Activated CD8-positive, alpha-beta memory T cell treated with anti-CD3 and anti-CD28 coated beads for 1 hour (primary cell): ENCODE measurements at places on chromosomes 3 and 15.

DNA sequence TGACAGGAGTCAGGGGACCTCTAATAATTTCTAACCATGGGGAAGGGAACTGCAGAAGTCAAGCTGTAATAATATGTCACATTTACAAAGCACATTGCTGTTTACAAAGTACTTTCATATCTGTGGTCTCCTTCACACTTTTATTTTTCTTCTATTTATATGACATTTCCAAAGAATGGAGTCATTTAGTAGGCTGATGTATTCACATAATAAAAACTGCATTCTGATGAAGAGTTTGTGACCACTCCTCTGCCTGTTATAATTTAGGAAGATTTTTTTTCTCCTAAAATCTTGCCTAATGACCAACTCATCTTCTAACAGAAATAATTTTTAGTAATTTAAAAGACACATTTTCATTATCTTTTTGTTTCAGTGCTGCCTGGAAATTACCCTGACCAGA is 272.2 kb upstream of the VEPH1 start:
- DNase-seq, result no peak

DNA sequence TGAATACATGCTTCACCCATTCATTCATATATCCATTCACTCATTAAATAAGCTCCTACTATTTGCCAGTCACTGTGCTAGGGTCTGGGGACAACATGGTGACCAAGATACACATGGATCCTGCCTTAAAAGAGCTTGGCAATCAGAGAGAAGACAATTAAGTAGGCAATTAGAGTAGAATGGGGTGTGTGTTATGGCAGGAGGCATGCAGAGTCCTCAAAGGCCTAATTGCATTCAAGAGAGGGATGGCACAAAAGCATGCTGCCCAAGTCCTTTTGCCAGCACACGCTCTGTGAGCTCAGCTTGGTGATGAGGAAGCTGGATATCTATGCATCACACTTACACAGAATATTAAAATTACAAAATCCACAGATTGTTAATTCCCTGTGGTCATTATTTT is 2.8 kb upstream of the PRICKLE2 start:
- no peak for DNase-seq

DNA sequence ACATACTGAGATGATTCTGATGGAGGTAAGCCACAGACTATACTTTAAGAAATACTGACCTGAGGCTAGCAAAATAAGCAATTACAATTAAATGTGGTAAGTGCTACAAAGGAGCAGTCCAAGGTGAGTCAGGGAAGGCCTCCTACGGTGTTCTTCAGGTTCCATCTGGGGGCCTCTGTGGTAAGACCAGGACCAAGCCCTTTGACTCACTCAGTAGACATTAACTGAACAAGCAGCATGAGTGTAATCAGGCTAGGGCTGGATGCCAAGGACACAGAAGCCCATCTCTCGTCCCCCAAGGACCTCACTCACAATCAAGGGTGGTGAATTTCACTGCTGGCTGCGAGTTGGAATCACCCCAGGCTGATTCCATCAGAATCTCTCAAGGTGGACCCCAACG is 37.3 kb downstream of the DZIP1L start:
- no peak for DNase-seq

DNA sequence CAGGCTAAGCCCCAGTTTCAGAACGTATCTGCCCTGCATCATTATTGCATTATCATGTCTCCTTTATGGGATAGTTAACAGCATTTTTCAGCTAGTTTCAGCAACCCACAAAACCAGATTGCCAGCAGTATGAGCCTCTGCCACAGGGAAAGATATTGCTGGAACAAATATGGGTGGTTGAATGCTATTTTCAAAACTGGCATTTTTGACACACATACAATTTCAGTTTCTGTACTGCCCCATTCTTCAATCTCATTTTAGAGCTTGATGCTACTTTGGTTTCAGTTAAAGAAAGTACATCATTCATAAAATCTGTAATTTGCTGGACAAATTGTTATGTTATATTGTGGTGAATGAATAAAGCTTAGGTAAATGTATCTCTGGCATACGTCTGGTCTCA is 1037.5 kb downstream of the NAALADL2 start:
- DNase-seq, result no peak

DNA sequence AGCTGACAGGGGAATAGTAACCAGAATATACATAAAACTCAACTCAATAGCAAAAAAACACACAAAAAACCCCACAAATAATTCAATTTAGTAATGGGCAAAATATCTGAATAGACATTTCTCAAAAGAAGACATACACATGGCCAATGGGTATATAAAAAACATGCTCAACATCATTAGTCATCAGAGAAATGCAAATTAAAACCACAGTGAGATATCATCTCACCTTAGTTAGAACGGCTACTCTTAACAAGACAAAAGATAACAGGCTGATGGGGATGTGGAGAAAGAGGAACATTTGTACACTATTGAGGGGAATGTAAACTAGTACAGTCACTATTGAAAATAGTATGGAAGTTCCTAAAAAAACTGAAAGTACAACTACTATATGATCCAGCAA is 678.6 kb downstream of the MECOM start:
- DNase-seq, result no peak

DNA sequence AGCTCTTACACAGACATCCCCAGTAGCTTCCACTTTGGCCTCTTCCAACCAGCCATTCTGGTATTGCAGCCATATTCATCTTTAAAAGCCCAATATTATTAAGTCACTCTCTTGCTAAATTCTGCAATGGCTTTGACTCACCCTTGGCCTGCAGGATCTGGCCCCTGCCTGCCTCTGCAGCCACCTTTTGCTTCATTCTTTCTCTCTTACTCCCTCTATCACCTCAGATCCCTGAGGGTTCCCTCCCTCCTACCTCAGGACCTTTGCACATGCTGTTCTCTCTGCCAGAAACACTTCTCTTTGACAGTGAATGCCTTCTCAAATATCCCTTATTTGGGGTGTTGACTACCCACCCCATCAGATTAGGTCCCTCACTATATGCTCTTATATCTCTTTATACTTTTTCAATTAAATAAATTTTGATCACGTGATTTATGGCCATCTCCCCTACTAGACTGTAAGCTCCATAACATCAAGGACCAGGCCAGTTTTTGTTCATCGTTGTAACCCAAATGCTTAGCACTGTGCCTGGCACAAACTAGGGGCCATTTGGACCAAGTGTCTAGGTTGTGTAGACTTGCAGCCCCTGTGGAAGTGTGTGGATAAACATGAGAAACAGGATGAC is 32.3 kb upstream of the UBE2Q2 start:
- DNase-seq, result no peak

DNA sequence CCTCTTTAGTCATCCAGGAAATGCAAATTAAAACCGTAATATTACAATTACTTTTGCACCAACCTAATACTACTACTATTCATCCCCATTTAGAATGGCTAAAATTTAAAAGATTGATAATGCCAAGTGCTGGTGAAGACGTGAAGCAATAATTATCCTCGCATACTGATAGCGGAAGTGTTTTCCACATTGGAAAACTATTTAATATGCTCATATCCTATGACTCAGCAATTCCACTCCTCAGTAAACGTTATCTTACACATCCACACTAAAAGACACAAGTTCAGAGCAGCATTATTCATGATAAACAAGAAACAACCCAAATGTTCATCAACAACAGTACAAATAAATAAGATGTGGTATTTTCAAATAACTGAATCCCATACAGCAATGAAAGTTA is 70.6 kb downstream of the VPS13C start:
- no peak for DNase-seq

- DNase-seq, result no peak
Measured at GRCh38 chr15:93362203-93362602, 273.2 kb upstream of the RGMA start.

- DNase-seq, result no peak
Measured at GRCh38 chr15:89196994-89197393, 24.4 kb downstream of the RLBP1 start.

- DNase-seq, result no peak
Measured at GRCh38 chr15:75745305-75745704, 32.7 kb upstream of the CSPG4 start.

- DNase-seq, result no peak
Measured at GRCh38 chr15:69862540-69862939, 235.2 kb downstream of the TLE3 start.

DNA sequence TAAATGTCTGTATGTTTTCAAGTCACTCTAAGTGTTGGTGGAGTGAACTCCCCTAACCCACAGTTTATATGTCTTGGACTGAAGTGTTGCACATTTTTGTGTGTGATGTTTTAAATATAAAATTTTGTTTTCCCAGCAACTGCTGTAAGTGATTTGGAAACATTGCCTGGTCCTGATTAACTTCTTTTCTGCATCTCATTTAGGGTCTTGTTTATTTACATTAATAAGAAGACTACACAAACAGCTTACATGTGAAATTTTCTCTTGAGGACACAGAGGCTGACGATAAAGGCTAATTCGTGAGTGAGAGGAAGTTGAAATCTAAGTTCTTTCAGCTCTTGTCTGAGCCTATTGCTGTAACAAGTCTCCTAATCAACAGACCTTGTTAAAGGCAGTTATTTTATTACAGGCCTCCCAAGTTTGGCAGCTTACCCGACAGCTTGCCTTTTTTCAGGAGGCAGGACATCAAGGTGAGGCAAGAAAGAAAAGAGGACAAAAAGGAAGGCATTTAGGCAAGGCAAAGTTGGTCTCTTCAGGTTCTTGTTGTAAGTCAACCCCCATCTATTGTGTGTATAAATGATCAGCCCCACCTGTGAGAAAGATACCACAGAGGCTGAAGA is 177.7 kb upstream of the NR2E3 start:
- no peak for DNase-seq

- no peak for DNase-seq
Measured at GRCh38 chr15:89139613-89140499, 51.6 kb downstream of the ABHD2 start.

GRCh38 chr15:67049351-67050044 is 15.9 kb upstream of the SMAD3 start:
- no peak for DNase-seq

GRCh38 chr15:72472992-72473610 is 1.0 kb upstream of the ARIH1 start:
- DNase-seq, result no peak

GRCh38 chr3:110865934-110866333 is 205.7 kb upstream of the NECTIN3 start:
- no peak for DNase-seq

- no peak for DNase-seq
Measured at GRCh38 chr3:15220661-15221060, 14.6 kb downstream of the CAPN7 start.

GRCh38 chr3:123821920-123822319 is 62.2 kb downstream of the MYLK start:
- DNase-seq, result no peak

GRCh38 chr3:155286736-155287135 is 6.7 kb downstream of the STRIT1 start:
- no peak for DNase-seq
